ENCODE measurements at places on chromosomes 12 and 14.

- DNase-seq = peak; percentile 82
These were observed 69.4 kb downstream of the IRF2BPL start for GRCh38 chr14:76958980-76959710.

- DNase-seq = peak; percentile 30
These were observed 15.6 kb upstream of the DYNC1H1 start for GRCh38 chr14:101948666-101949216.

DNA sequence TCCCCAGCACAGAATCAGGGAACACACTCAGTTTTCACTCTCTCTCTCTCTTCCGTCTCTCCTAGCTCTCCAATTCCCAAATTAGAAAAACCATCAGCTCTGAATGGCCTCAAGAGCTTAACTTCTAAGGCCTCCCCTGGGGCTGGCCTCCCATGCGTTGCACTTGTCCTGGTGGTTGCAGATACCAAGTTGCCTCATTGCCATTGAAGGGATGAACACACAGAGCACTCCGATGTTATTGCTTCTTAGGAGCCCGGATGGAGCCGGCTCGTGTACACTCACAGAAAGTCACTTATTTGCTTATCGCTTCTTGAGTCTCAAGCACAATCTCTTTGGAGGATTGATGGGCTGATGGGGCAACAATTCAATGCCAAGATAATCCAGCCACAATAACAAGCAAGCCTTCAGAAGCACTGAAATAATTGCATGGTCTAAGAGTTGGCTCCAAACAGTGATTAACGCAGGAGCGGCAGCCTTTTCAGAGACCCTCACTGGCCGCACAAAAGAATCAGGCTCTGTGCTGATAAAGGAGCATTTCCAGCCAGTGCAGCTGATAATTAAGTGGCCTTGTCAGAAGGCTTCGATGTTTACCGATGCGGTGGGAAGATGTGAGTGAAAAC is 175.8 kb upstream of the TMEM132C start:
- no peak for DNase-seq

- no peak for DNase-seq
These were observed 2.2 kb upstream of the DAAM1 start for GRCh38 chr14:59186306-59186705.

DNA sequence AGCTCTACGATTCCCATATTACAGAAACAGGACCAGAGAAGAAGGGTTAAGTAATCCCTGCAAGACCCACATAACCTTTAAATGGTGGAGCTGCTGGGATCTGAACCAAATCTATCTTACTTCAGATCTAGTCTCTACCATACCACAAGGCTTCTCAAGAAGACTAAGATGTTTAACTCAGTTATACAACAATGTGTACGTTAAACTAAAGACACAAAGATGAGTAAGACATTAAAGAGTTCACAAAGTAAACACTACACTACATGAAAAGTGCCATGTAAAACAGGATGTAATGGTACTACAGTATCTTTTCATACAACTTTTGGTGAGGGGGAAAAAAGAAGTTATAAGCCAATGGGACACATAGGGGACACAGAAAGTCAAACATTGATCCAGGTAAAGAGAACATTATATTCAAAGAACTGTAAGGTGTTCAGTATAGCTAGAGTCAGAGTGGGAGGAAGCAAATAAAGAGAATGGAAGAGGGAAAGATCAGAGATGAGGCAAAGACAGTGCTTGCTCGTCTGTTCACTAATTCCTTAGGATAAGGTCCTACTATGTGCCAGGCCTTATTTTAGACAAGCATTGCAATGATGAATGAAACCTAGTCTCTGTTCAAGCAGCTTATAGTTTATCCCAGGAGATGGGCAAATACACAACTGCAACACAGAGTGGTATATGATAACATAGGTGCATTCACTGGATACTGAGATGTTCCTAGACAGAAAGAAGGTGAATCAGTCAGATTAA is 7.7 kb downstream of the TMED10 start:
- no peak for DNase-seq

DNA sequence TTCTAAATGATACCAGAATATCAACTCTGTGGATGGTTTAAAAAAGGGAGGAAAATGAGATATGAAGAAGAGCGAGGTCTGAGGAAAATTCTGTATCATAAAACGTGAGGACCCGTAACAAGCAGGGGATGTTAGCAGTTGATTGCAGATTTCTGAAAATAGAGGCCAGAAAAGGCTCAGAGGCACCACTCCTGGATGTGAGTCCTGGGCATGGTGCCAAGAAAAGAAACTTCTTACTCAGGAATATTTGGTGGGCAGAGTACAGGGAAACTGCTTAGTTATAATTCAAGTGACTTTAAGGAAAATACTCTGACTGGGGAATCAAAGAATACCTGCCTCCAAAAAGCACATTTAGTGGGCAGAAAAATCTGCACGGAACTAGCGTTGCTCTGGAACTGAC is 85.5 kb downstream of the PRICKLE1 start:
- no peak for DNase-seq

- no peak for DNase-seq
These were observed 8.8 kb upstream of the PEX5 start for GRCh38 chr12:7180685-7181084.

DNA sequence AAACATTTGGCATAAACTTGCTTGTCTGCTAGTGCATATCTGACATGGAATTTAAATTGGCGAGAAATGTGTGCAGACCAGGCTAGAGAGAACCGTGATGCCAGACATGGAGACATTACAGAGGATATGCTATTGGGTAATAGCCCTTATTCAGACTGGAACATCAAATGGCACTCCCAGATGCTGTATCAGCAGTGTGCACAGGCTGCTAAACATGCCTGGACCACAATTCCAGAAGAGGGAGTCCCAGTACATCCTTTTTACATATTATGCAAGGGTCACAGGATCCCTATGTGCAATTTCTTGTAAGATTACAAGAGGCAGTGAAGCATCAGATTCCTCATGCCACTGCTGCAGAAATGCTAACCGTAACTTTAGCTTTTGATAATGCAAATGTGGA is 354.5 kb upstream of the FOXG1 start:
- DNase-seq = no peak

DNA sequence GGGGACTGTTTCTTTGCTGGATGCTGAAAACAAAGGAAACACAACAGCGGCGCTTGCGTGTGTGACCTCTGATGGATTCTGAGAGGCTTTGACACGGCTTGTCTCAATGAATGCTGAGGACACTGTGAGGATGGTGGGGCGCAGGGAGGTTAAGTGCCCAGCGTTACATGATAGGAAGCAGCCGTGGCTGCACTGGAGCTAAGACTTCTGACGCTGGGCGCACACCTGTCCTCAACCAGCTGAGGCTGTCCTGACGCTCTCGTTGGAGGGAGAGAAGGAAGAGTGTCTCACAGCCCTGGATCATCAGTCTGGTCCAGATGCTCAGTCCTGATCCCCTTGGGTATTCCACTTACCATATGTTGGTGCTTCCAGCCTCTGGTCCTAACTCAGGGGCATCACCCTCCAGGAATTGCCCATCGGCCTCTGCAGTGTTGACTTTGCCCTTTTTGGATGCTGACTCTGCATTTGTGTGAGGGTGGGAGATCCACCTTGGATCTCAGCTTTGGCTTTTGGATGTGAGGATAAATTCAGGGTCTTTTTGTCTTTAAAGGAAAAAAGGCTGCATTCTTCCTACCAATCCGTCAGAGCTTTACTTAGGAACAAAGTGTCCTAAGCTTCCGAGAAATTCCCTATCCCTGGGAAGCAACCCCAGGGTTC is 125.2 kb downstream of the ZNF664 start:
- no peak for DNase-seq

- no peak for DNase-seq
These were observed 195.6 kb upstream of the PWP1 start for GRCh38 chr12:107490010-107490409.

DNA sequence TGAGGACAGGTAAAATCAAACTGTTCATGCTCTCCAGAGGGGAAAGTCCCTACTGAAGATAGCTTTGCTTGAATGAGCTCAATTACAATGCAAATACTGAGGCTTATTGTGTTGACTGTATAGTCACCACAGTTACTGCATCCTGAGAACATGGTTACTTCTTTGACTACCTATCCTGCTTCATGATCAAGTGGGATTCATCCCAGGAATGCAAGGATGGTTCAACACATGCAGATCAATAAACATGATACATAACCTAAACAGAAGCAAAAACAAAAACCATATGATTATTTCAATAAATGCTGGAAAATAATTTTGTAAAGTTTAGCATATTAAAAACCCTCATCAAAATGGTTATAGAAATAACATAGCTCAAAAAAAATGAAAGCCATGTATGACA is 32.9 kb upstream of the P2RX7 start:
- no peak for DNase-seq

GRCh38 chr12:8661016-8661415 is 1.6 kb downstream of the MFAP5 start:
- no peak for DNase-seq

Data from K562 (cell line).